BE2C (cell line): ENCODE measurements at places on chromosomes 11 and 22.

DNA sequence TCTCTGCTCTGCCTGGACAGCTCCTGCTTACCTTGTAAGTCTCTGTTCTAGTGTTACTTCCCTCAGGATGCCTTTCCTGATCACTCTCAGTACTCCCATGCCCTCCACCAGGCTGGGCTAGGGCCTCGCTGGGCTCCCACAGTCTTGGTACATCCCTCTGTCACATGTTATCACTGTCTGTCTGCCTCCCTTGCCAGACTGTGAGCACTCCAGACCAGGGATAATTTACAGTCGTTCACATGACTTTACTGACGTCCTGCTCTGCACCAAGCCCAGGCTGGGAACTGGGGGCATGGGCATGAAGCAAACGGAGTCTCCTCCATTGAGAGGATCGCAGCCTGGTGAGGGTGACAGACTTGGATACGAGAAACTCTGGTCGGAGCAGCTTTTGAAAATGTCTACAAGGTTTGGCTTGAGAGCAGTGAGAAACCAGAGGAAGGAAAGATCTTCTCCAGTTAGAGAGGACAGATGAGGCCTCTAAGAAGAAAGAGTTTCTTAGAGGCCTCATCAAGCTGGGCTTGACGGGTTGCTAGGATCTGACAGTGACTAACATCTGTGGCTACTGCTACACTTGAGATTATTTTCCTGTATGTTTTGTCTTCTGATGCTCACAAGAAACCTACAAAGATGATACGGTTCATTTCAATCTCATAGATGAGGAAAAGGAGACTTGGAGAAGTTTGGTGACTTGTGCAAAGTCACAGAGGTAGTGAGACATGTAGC is 12.5 kb downstream of the USP35 start:
- no peak for DNase-seq

- peak; percentile 84 for DNase-seq
Measured at GRCh38 chr11:76208438-76209374, 2.4 kb upstream of the WNT11 start.

- no peak for DNase-seq
Measured at GRCh38 chr22:28424427-28425080, 255.1 kb downstream of the TTC28 start.

DNA sequence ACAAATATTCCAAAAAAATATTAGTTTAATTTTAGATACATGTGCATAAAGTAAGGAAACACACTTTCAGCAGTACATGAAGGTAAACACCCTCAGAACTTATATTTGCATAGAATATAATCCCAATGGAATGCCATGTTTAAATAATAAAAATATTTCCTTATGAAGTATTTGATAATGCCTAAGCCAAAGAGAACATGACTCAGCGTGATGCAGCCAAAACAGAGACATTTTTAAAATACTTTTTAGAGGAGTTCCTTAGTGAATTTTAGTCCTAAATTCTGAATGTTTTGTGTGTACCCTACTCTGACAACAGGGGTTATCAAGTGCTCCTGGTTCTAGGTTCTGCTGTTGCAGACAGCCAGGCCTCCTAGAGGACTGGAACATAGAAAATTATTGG is 39.1 kb upstream of the POU2AF2 start:
- DNase-seq = no peak

- no peak for DNase-seq
Measured at GRCh38 chr11:124884340-124884739, 13.3 kb downstream of the ROBO4 start.

- no peak for DNase-seq
Measured at GRCh38 chr11:133168016-133168415, 364.3 kb downstream of the OPCML start.

GRCh38 chr11:57410287-57410686 is 16.6 kb downstream of the SLC43A3 start:
- no peak for DNase-seq

DNA sequence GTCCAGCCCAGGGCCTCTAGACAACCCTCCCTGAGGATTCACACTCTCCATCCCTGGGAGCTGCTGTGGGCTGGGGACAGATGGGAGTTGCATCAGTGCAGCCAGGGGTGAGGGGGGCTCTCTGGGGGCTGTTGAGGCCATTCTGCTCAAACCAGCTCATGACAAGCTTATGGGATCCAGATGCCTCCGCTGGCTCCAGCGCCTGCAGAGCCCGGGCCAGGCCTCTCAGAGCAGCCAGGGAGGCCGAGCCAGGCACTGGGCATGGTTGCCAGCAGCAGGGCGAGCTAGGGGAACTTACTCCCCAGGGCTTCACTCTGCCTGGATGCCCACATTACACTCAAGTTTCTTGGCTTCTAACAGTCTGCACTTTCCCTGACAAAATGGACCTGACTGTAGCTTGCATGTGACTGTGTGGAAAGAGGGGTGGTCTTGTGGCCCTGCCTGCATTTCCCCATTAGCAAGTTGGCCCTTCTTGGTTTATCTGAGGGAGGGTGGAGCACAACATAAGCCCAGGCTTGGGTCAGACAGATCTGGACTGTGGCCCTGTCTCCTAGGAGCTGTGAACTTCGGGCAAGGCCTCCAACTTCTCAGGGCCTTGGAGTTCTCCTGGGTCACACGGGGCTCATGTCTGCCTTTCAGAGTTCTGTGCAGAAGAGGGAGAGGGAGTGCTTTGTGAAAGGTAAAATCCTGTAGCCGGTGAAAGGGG is 34.5 kb upstream of the CYB5R3 start:
- DNase-seq = peak; percentile 55

GRCh38 chr11:64870176-64870892 is 8.1 kb downstream of the EHD1 start:
- DNase-seq = no peak

- DNase-seq = no peak
Measured at GRCh38 chr11:6307876-6308275, 12.4 kb downstream of the CAVIN3 start.

DNA sequence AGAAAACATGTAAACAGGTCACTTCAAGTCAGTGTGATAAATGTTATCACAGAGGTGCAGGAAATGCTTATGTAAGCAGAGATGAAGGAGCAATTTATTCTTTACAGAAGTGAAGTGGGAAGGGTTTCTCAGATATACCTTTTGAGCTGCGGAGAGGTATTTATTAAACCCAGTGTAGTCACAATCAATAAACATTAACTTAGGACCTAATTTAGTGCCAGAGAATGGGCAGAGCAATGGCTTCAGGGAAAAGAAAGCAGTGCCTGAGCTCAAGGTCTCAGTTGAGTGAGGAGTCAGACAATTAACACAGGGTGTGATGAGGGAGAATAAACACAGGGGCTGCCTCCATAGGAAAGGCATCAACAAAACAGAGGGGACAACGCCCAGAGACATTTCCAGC is 1.9 kb downstream of the MS4A5 start:
- no peak for DNase-seq

- DNase-seq = no peak
Measured at GRCh38 chr11:102293873-102294601, 23.2 kb upstream of the BIRC3 start.
